ENCODE measurements at places on chromosomes 16 and 17. TPM values are rescaled to one million over a fixed set of nuclear protein-coding genes. Genes with fewer than 3 reads are reported as not detected.

GRCh38 chr17:72887917-72888316, 204.6 kb downstream of the SLC39A11 start:
- DNase-seq, result no peak

DNA sequence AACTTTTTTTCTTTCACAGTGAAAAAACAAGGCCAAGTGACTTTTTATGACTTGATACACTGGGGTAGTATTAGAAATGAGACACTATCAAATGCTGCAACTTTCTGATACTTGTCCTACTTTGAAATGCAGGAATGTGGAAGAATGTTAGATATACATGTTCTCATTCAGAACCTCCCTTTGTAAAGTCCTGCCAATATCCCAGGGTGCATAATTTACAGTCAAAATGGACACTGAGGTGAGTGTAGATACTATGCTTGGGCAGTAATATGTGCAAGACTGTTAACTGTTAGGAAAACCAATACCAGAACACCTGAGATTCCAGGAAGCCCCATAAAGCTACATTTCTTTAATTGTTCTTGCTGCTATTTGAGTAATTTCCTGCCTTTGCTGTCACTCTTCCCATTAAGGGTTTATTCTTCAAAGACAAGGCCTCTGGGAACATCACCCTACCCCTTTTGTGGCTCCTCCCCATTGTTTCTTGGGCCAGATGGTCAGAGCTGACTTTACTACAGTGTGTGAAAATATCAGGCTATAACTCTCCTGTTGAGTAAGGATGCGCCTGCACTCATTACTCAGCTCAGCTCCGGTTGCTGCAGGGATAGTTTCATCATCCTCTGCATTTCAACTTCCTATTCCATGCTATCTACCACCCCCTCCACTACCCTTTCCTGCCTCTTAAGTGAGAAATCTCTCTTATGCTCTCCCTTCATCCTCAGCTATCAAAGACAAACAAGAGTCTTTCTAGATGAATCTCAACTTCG, 48.7 kb downstream of the TMEM100 start:
- DNase-seq, result peak; percentile 52

- DNase-seq, result no peak
These were observed 17.2 kb downstream of the CMIP start for GRCh38 chr16:81461766-81462165.

DNA sequence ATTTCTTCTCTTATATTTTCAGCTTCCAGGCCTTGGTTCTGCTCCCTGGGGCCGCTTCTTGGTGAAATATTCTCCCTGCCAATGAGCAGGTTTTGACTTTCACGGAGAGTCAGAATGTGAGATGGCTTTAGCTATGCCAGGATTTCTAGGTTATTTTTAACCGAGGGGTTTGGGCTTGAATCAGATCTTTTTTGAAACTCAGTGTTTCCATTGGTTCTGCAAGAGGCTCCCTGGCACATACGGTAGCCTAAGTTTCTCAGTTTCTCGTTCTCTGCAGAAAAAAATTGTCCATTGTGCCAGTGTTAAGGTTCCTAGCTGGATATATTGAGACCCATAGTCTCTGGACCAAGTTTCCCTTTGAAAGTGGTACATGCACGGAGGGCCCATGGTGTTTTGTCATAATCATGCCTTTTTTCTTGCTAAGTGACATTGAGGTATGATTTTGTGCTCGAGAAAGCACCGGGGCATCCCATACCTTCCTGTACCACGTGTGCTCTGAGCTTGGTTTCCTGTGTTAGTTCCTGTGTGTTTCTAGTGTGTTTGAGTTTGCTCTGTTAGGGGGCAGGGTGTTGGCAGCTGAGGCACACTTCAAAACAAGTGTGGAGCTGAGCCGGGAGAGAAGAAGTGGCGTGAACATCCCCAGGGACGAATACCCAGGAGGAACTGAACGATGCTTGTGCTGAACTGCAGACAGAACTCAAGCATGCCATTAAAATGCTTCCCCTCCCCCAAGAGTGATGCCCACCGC, 127.2 kb downstream of the HS3ST3B1 start:
- no peak for DNase-seq

DNA sequence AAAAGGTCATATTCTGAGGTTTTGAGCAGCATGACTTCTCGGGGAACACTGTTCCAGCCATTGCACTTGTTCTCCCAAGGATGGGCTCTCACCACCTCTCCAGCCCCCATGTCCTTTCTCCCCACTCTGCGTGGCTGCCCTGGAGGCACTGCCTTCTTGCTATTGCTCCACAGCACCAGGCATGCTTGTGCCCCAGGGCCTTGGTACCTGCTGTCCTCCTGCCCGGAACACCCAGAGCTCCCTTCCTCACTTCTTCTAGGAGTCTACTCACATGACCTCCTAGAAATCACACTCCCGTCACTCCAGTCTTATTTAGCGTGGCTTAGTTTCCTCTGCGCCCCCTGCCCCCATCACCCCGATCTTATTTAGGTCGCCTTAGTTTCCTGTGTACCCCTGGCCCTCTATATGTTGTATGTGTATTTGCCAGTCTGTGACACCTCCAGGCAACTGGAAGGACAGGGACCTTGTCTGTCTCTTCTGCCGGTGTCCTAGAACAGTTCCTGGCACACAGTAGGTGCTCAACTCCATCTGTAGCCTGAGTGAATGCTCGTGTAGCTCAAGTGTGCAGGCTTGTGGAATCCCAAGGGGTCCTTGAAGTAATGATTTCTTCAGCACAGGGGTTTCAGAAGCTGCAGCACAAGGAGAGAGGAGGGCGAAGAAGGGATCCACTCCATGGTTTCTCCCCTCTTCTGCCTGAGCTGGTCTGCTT, 208.6 kb upstream of the CIBAR2 start:
- no peak for DNase-seq

DNA sequence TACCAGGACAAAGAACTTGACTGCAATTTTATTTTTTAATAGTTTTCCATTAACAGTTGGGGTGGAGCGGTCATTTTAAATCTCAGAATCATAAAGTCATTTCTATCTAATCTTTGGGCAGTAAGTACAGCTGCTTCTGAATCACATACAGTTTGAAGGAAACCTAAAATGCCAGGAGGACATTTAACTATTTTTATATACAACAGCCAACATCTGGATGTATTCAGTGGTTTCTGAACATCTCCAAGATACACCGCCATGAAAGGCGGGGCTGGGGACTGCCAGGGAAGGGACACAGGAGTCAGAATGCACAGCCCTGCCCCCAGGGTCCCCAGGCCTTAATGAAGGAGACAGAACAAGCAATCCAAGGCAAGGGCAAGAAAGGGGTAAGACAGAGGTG, 392.3 kb downstream of the SLC39A11 start:
- DNase-seq, result no peak

- no peak for DNase-seq
These were observed 58.8 kb downstream of the MYO18A start for GRCh38 chr17:29121442-29121841.

- no peak for DNase-seq
These were observed 3.2 kb downstream of the SOST start for GRCh38 chr17:43755389-43755875.

GRCh38 chr17:36086791-36087190, 3.2 kb downstream of the CCL3 start:
- no peak for DNase-seq

DNA sequence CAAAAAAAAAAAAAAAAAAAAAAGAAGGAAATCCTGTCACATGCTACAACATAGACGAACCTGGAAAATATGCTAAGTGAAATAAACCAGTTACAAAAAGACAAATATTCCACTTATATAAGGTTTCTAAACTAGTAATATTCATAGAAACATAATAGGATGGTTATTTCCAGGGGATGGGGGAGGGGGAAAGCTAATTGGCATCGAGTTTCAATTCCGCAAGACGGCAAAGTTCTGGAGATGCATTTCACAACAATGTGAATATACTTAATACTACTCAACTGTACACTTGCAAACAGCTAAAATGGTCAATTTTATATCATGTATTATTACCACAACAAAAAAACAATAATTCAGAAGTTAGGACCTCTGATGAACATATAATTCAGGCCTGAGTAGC, 37.9 kb upstream of the ABCA9 start:
- no peak for DNase-seq

ABI3 gene
- total RNA-seq, result not detected

GFAP gene
- not detected for total RNA-seq

- DNase-seq, result no peak
These were observed at the start of gene P4HB for GRCh38 chr17:81859906-81860755. P4HB (minus strand) TSS chr17:81860535; CDS start chr17:81860471, 64 bp downstream.

SLFN12L gene
- under 0.01 TPM for total RNA-seq

DNA sequence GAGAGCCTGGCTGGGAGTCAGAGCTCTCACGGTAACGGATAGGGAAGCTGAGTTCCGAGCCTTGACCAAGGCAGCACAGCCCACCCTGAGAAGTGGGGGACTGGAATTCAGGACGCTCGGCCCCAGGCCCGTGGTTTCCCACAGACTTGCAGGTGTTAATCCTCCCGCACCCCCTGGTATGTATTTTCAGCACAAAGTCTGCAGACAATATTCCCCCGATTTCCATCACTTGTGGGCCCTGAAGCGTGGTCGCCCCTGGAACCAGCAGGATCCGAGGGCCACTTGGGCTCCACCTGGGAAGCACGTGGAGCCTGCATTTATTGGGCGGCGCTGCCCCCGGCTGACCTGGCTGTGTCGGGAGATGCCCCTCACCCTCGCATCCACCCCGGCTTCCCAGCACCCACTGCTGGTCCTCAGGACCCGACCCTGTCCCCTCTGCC, 60.2 kb downstream of the WSB1 start:
- DNase-seq, result no peak

KRTAP1-1 gene
- total RNA-seq, result not detected

- DNase-seq, result peak; percentile 50
These were observed at the start of gene RPH3AL for GRCh38 chr17:352421-353212. RPH3AL (minus strand) TSS chr17:352807; CDS start chr17:327543, 25,264 bp downstream.

DNA sequence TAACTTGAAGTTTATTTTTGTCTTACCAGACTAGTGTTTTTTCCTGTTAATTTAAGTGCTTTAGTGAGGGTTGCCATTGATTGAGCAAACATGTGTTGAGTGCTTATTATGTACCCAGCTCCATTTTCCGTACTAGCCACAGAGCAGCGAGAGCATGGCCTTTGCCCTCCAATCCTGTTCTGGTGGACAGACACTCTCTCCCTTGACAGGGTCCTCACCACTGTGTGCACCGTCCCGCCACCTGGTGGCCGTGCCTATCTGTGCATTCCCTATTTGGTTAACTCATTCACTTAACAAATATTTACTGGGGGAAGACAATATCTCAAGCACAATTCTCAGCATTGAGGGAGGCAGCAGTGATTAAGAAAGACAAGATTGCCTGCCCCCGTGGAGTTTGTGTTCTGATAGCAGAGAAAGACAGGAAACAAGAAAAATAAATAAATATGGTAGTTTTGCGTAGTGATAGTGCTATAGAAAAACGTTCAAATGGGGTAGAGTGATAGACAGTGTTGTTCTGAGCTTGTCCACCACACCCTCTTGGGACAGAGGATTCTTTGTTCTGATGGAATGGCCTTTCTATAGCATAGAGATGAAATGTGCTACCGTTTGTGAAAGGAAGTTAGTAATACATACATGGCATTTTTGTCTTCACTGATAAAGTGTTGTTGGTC, 13.0 kb downstream of the CDH13 start:
- peak; percentile 56 for DNase-seq

RASD1 gene
- 0.26 TPM for total RNA-seq

CCDC40 gene
- total RNA-seq, result 1.7 TPM

DNA sequence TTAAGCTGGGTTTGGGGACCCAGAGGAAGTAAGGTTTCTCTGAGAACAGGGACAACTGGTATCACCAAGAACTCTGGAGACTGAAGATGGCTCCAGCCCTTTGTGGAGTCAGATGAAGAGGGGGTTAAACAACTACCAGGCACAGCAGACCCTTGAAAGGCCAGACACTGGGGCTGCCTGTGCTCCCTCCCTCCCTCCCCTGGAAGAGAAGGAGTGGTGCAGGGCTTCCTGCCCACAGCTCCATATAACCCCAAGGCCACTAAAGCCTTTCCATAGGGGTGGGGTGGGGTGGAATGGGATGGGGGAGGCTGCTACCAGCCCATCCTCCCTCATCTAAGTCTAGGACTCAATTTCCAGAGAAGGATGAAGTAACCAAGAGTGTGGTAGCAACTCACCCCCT, 66.7 kb downstream of the CCDC182 start:
- no peak for DNase-seq

AATF gene
- 54.0 TPM for total RNA-seq

DNA sequence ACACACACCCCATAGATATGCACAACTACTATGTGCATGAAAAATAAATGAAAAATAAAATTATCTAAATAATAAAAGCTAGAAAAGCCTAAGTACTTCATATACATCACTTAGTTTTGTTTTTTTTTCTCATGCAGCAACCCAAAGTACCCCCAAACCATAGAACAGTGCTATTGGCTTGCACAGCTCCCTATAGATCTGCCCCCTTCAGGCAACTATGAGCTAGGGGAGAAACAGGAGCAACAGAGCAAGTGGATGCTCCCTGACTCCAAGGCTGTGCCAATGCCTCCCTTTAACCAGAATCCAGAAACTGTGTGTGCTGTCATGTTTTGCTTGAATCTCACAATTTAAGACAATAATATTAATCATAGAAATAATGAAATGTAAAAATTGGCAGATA, 605.5 kb downstream of the TOX3 start:
- DNase-seq, result no peak

GRCh38 chr16:88471575-88471974, 18.5 kb downstream of the ZFPM1 start:
- peak; percentile 15 for DNase-seq

DNA sequence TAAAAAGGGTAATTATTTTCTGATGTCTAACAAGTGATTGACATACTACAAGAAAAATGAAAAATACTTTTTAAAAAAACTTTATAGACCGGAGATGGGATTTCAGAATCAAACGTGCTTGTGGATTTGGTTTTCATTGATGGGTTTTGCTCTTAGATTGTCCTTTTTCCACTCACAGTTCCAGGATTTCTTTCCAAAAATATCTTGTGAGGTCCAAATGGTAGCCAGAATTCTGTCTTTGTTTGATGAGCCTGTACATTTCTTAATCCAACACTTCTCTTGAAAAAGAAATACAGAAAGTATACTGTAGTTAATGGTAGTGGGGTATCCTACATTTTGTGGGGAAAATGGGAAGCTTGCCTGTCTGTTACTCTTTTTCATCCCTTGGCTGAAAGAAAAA, 329.3 kb downstream of the KCNJ2 start:
- DNase-seq, result no peak

DNA sequence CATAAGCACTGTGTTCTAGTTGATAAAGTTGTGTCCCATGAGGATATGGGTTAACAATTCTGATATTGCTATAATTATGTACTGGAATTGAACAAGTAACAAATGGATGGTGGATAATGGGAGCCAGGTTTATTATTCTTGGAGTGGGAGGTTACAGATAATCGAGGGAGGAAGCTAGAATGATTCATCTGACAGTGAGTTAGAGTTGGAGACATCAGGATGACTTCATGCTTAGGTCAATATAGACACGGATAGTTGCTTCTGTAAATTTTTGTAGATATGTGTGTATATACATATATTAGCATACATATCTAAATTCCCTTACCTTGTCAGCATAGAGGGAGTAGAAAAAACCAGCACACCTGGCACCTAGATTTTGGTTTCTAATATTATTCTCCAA, 293.4 kb downstream of the SHISA9 start:
- DNase-seq, result no peak

GRCh38 chr16:68097895-68098294, 12.7 kb downstream of the NFATC3 start:
- DNase-seq, result no peak

GRCh38 chr16:84505249-84506187, 1.1 kb upstream of the MEAK7 start:
- no peak for DNase-seq

GRCh38 chr17:38747463-38748148, 530 bp downstream of the PCGF2 start:
- no peak for DNase-seq
